Naive thymus-derived CD8-positive, alpha-beta T cell (primary cell): ENCODE measurements at places on chromosomes 1 and 21. TPM values are rescaled to one million over a fixed set of nuclear protein-coding genes. Genes with fewer than 3 reads are reported as not detected.

DNA sequence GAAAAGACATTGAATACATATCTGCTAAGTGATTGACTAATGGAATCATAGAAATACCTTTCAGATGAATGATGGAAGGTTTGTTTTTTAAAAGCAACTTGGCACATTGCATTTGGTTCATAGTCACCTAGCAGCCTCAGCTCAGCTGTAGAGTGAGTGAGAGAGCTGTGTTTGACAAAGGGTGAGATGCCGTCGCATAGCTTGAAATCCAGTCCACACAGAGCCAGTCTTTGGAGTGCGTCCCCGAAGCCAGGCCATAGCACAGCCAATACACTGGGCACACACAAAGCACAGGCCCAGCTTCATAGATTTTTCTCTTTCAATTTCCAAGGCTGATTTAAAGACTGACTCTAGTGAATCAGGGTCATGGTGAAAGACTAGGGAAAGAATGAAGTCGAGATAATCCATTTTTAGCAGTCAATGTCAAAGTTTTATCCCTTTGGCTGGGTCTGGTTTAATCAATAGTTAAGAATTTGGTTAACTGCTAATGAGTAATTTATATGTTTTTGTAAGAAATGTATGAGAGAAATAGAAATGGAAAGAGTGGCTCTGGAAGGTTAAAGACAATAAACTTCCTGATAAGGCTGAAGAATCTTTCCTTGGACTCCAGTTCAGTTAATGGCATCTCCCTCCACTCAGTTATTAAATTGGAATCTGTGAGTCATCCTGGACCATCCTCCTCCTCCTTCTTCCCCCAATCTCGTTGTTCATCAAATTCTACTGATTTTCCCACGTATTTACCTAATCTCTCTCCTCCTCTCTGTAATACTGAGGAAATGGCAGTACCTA, 101.2 kb upstream of the IRF2BP2 start:
- DNase-seq = no peak
- no peaks in the 10 kb centered on the region for H3K36me3 ChIP-seq
- H3K27ac ChIP-seq = no peak overlapping the region
- H3K4me1 ChIP-seq = peaks cover 12% of the 10 kb centered on the region
- no peak overlapping the region for H3K4me3 ChIP-seq

- no peak for DNase-seq
- H3K36me3 ChIP-seq = no peaks in the 10 kb centered on the region
- H3K27ac ChIP-seq = no peak overlapping the region
- H3K27me3 ChIP-seq = peaks cover 7% of the 10 kb centered on the region
- no peak overlapping the region for H3K4me3 ChIP-seq
- H3K4me1 ChIP-seq = no peaks in the 10 kb centered on the region
These were observed 272.9 kb upstream of the TMEM51 start for GRCh38 chr1:14880456-14881316.

DNA sequence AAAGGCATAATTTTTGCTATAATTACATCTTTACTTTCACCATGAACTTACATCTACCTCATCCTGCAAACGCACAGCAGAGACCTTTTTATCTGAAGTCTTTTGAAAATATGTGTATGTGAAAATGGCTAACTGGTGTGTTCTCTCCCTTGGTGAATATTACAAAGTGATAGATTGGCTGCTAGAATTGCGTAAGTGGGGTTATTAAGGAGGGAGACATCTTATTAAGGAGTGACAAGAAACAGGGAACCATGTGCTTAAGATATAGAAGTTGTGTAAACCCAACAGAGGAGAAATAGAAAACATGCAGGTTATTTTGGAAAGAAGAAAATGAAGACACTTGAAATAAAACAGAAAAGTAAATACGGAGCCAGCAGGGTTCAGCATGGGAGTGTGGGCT, 7.8 kb downstream of the KCNJ15 start:
- peaks cover 9% of the 10 kb centered on the region for H3K27me3 ChIP-seq
- no peak overlapping the region for H3K4me3 ChIP-seq
- DNase-seq = no peak

DNASE2B gene
- not detected for total RNA-seq

- peak overlapping the region; percentile 98 for H3K4me3 ChIP-seq
- no peaks in the 10 kb centered on the region for H3K36me3 ChIP-seq
- peak; percentile 26 for DNase-seq
- H3K27ac ChIP-seq = peak overlapping the region; percentile 93
These were observed 1.1 kb downstream of the EEIG2 start for GRCh38 chr1:108560874-108561459.

DNA sequence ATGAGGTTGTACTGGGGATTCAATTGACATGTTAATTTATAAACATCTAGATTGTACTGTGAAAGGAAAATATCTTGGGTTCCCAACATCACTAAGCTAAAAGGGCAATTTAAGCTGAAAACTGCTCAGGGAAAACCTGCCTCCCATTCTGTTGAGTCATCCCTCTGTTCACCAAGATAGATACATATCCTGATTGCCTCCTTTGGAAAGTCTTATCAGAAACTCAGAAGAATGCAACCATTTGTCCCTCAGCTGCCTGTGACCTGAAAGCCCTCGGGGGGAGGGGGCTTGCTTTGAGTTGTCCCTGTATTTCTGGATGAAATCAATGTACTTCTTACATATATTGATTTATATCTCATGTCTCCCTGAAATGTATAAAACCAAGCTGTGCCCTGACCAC, 187.0 kb upstream of the ETV3 start:
- H3K36me3 ChIP-seq = peaks cover 6% of the 10 kb centered on the region
- no peak overlapping the region for H3K27ac ChIP-seq
- H3K4me1 ChIP-seq = no peaks in the 10 kb centered on the region
- DNase-seq = no peak

DNA sequence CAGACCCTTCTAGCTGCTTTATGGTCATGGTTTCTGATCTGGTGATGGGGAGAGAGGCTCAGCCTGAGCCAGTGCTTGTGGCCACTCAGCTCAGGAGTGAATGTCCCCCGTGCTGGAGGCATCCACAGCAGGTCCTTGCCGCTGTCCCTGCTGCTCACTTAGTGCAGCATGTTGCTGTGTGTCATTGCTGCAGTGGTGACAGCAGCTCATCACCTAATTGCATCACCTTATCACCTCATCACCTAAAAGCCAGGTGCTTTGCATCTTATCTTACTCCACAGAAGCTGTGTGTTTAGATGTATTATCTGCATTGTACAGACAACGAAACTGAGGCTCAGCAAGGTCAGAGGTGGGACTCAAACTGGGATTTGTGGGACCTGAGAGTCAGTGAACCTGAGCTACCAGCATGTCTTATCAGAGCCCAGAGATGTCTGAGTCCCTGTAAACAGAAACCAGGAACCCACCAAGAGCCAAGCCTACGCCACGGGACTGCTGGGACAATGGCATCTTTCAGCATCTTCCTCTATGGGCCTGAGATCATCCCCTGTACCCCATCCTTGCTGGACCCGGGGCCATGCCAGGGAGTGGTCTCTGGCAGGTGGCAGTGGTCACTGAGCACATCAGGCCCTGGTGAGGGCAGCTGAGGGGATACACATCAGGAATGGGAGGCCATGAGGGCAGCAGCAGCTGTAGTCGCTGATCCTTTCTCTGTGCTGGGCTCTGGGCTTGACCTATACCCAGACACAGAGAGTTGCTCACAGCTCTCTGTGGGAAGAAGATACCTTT, 6.5 kb downstream of the PODN start:
- no peak overlapping the region for H3K27ac ChIP-seq
- H3K4me1 ChIP-seq = peaks cover 3% of the 10 kb centered on the region

- no peak overlapping the region for H3K4me3 ChIP-seq
- H3K4me1 ChIP-seq = no peaks in the 10 kb centered on the region
- peaks cover 3% of the 10 kb centered on the region for H3K27me3 ChIP-seq
- DNase-seq = peak; percentile 28
- H3K27ac ChIP-seq = no peak overlapping the region
These were observed 21.3 kb downstream of the GPSM2 start for GRCh38 chr1:108897865-108898720.

DNA sequence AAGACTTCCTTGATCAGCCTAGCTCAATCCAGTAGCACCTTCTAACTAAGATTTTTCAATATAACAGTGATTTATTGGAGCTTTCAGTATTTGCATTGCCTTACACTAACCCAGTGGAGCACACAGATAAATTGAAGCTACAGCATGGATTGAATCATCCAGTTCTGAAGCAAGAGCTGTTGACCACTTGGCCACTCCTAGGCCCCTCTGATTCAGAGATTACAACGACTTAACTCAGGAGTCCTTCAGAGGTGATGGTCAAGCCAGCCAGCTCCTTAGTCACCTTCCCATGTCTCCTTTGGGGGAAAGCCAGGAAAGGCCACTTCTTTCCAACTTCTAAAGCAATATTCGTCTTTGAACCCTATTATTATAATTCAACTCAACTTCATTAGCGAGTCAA, 151.8 kb downstream of the TENT5C start:
- no peaks in the 10 kb centered on the region for H3K36me3 ChIP-seq
- H3K4me3 ChIP-seq = no peak overlapping the region
- no peak overlapping the region for H3K27ac ChIP-seq
- H3K4me1 ChIP-seq = peaks cover 9% of the 10 kb centered on the region
- H3K27me3 ChIP-seq = peaks cover 36% of the 10 kb centered on the region
- no peak for DNase-seq

KANK4 gene
- not detected for total RNA-seq

ITGB3BP gene
- 33.7 TPM for total RNA-seq

DNA sequence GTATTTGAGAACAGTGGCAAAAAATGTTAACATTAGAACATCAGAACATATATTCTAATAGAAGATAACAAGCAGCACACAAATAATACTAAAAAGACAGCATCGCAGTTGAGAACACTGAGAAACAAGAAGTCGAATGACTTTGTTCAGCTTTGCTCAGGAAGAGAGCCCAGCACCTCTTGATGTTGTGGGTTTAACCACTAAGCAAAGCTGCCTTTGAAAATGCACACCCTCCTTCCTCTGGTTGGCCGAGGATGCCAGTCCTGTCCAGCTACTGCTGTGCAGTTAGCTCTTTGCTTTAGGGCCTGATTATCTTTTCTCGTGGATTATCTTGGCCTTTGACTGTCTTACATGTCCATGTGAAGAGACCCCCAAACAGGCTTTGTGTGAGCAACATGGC, 60.5 kb downstream of the SPATA46 start:
- DNase-seq = no peak
- no peaks in the 10 kb centered on the region for H3K36me3 ChIP-seq
- H3K27ac ChIP-seq = no peak overlapping the region
- peaks cover 39% of the 10 kb centered on the region for H3K27me3 ChIP-seq
- peaks cover 11% of the 10 kb centered on the region for H3K4me1 ChIP-seq

- H3K36me3 ChIP-seq = peaks cover 6% of the 10 kb centered on the region
- H3K4me3 ChIP-seq = no peak overlapping the region
- no peaks in the 10 kb centered on the region for H3K4me1 ChIP-seq
- H3K27ac ChIP-seq = no peak overlapping the region
- H3K27me3 ChIP-seq = peaks cover 2% of the 10 kb centered on the region
These were observed 77.2 kb downstream of the FHAD1 start for GRCh38 chr1:15323989-15324868.

FAAH gene
- 8.9 TPM for total RNA-seq

GRCh38 chr1:47569681-47570470, 132.0 kb downstream of the FOXD2 start:
- H3K4me3 ChIP-seq = no peak overlapping the region
- H3K36me3 ChIP-seq = no peaks in the 10 kb centered on the region
- peaks cover 4% of the 10 kb centered on the region for H3K27me3 ChIP-seq
- H3K4me1 ChIP-seq = no peaks in the 10 kb centered on the region
- DNase-seq = no peak

- peaks cover 11% of the 10 kb centered on the region for H3K4me1 ChIP-seq
- H3K36me3 ChIP-seq = peaks cover 4% of the 10 kb centered on the region
- no peak overlapping the region for H3K27ac ChIP-seq
- H3K4me3 ChIP-seq = no peak overlapping the region
- H3K27me3 ChIP-seq = no peaks in the 10 kb centered on the region
These were observed 107.5 kb downstream of the TIAM1 start for GRCh38 chr21:31236528-31236927.

DNA sequence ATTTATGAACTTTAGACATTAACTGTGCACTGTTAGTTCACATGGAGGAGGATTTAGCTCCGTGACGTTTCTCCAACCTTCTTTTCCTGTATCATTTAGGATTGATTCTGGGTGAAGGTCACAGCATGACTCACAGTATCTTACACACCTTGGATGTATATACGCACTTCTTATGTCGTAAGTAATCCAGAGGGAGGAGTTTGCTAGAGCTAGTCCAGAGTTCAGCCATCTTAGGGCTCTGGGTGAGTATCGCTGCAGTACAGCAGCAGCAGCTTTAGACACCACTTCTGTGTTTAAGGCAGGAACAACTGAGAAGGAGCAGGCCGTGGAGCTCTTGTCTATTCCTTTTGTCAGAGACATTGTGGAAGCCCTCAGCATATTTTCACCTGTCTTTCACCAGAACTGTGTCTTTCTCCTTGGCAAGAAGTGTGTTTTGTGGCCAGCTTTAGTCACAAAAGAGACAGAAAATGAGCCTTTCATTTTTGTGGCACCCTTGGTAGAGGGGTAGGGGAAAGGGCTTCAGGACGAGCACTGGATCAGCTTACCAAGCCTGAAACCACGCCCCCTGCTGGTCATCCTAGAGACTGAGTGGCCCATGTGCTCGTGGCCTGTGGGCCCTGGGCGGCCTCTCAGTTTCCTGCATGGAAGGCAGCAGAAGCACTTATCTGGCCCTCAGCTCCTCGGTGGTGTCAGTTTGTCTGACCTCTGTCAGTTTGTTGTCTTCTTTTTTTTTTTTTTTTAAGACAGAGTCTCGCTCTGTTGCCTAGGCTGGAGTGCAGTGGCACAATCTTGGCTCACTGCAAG, 64.0 kb downstream of the ADARB1 start:
- no peak overlapping the region for H3K4me3 ChIP-seq
- peaks cover 8% of the 10 kb centered on the region for H3K4me1 ChIP-seq
- DNase-seq = peak; percentile 64

GRCh38 chr1:7863756-7864328, 11.0 kb upstream of the UTS2 start:
- H3K4me3 ChIP-seq = no peak overlapping the region
- no peaks in the 10 kb centered on the region for H3K36me3 ChIP-seq
- H3K27me3 ChIP-seq = no peaks in the 10 kb centered on the region
- H3K4me1 ChIP-seq = no peaks in the 10 kb centered on the region
- no peak overlapping the region for H3K27ac ChIP-seq

DNA sequence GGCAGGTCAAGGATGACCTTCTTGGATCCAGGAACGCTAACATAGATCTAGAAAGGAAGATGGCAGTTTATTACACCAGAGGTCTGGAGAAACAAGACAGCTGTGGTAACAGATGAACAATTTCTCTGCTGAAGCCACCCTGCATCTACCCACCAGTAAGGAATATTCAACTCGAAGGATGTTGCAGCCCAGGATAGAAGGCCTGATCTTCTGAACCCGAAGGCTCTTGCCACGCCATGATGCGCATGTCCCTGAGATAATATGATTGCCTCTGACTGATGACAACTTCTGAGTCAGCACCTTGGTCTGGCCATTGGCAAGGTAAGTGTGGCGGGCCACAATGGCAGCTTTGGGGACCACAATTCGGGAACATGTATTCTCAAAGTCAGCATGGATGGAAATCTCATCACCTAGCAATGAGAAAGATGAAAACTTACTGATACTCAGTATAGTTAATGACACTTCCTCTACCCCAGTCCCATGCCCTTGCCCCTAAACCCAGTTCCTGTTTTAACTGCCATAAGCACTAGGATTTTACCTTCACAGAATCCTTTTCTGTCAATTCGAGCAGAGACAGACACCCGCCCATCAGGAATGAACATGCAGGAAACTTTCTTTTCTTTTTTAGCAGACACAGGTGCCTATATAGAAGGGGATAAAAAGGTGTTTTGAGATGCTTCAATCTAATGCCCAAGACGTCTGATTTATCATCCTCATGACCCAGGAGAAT, 1.8 kb downstream of the TXNIP start:
- peaks cover 33% of the 10 kb centered on the region for H3K4me1 ChIP-seq
- H3K36me3 ChIP-seq = peaks cover 54% of the 10 kb centered on the region
- H3K27me3 ChIP-seq = no peaks in the 10 kb centered on the region
- H3K4me3 ChIP-seq = peak overlapping the region; percentile 99
- H3K27ac ChIP-seq = peak overlapping the region; percentile 96

CD2 gene
- total RNA-seq = 189 TPM
